ENCODE measurements at places on chromosomes 7 and 10.

- no peak for DNase-seq
Observed at GRCh38 chr10:48234295-48234694, 40.2 kb downstream of the FRMPD2 start.

DNA sequence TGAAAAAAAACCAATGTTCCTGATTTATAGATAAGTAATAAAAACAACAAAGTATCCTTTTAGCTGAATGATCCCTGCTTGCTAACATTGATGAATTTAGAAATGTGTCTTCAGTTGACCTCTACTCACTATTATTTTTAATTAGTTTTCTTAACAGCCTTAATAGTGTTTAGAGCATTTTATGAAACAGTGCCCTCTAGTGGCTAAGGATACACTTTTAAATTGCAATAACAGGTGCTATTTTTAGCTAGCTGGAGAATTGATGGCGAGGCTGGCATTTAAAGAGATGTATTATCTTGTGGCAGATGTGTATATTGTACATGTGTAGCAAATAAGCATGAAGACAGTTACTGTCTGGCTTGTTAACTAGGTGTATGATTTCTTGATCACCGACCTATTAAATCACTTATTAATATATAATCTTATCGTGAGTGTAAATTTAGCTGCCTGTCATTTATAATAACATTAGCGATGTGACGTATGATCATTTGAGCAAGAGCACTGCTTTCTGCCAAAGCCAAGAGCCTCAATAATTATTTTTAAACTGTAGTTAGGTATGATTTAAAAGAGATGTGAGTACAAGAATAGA is 451.9 kb downstream of the DPP6 start:
- DNase-seq, result no peak

DNA sequence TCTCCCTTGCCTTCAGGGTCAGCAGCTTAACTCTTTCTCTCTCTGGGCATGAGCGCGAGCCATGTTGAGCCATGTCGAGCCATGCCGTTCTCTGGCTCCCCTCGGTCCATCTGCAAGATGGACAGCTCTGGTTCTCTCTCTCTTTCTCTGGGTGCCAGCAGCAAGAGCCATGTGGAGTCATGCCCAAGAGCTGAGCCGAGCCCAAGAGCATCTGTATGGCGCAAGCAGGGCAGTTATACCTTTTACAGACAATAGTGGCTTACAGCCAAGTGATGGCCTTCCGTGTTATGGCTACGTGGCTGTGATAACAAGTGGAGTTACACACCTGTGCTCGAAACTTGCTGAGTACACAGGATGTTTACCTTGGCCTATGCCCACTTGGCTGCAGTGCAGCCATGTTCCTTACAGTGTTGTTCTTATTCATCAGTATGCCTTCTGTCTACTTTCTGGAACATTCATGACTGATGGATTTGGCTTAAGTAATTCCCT is 327.7 kb downstream of the GLRX3 start:
- DNase-seq, result no peak

GRCh38 chr7:102193806-102194205 is 92.9 kb upstream of the SH2B2 start:
- no peak for DNase-seq

GRCh38 chr10:70704211-70704610 is 31.9 kb downstream of the ADAMTS14 start:
- DNase-seq, result no peak

Measured in endodermal cell (in vitro differentiated cells).